ENCODE measurements at places on chromosomes 2 and 18.

GRCh38 chr18:56825321-56825720, 174.2 kb downstream of the WDR7 start:
- DNase-seq = no peak

DNA sequence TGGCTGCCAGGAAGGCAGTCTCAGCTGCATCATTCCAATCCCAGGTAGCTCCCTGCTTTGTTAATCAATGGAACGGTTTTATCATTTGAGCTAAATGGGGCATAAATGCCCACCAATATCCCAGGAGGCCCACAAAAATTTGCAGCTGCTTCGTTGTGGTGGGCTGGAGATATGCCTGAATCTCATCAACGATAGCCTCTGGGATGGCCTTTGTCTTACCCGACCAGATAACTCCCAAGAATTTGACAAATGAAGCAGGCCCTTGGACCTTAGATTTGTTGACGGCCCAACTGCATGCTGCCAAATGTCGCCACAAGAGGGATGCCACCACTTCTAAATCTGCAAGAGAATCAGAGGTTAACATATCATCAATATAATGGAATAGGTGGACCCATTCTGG, 236.4 kb downstream of the MBD5 start:
- DNase-seq = no peak

GRCh38 chr18:35731701-35732100, 150.2 kb downstream of the GALNT1 start:
- no peak for DNase-seq

GRCh38 chr18:46754188-46754587, 2.7 kb downstream of the ST8SIA5 start:
- DNase-seq = no peak

DNA sequence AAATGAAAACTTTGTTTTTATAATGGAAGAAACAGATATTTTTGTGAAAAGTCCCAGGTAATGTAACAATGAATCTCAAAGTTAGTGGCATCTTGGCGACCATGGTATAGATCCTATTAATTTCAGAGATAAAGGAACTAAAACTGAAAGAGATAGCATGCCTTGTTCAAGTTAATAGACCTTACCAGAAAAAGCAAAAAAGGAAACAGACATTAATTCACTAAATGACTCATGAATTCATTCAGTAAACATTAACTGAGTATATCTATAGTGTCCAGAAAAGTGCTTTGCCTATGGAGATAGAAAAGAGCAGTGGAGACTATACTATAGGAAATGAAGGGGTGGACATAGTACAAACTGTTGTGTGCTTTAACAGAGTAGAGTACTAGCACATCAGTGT, 763.3 kb downstream of the TRIB2 start:
- DNase-seq = no peak

- DNase-seq = peak; percentile 72
Measured at GRCh38 chr18:57586251-57587049, at the start of gene FECH. Gene FECH (minus strand): TSS chr18:57586702. CDS start chr18:57586620, 82 bp downstream.

DNA sequence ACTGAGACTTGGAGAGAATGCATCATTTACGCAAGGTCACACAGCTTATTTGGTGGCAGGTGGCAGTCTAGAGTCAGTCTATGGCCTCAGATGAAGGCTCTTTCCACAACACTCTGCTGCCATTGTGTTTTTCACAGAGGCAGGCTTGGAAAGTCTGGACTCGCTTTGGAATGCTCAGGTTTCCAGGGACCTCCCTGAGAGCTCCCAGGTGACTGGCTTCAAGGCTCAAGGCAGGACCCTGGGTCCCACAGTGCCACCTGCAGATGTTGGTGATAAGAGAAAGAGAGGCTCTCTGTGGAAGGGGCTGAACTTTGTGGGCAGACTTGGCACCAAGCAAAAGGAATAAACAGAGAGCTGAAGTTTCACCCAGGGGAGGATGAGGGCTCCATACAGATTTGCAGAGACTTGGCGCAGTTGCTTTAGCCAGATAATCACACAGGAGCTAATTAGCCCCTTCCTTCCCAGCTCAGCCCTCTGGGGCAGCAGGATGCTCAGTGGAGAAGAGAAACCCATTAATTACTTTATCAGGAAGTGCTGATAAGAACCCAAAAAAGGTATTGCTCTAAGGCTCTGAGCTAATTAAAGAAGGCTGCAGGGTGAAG, 103.5 kb downstream of the LBH start:
- DNase-seq = peak; percentile 12

DNA sequence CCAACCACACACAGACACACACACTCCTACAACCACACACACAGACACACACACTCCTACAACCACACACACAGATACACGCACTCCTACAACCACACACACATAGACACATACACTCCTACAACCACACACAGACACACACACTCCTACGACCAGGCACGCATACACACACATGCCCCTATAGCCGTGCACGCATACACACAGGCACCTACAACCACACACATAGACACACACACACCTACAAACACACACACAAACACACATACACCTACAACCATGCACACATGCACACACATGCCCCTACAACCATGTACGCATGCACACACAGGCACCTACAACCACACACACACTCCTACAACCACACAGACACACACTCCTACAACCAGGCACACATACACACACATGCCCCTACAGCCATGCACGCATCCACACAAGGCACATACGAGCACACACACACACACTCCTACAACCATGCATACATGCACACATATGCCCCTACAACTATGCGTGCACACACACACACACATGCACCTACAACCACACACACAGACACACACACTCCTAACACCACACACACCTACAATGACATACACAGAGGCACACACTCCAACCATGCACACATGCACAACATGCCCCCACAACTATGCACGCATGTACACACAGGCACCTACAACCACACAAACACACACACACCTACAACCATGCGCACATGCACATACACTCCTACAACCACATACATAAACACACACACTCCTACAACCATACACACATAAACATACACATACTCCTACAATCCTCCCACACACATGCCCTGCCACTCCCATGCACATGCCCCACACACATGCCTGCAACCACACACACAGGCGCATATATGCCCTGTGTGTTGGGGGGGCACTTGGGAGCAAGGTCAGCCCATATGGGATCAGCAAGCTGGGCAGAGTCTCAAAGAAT, 19.1 kb upstream of the TEX51 start:
- DNase-seq = no peak

GRCh38 chr2:234172066-234172465, 121.6 kb downstream of the SPP2 start:
- no peak for DNase-seq

GRCh38 chr2:62505109-62505749, 766 bp downstream of the TMEM17 start:
- no peak for DNase-seq

DNA sequence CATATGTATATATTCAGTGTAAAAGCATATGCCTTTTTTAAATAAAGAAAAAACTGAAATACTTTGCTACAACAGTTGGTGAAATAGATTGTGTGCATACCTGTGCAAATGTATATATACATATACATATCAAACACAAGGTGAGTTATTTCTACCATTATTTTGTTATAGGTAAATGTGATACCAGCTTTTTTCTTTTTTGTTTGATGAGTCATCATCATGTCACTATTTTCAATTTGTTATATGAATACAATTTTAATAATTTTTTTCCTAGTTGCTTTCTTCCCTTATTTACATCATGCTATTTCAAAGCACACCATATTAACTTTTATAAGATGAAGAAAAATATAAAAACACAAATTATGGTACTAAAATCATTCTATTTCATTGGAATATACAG, 87.0 kb upstream of the STK17B start:
- no peak for DNase-seq

- peak; percentile 25 for DNase-seq
Measured at GRCh38 chr2:219344751-219345430, 12.3 kb upstream of the RESP18 start.

- DNase-seq = peak; percentile 70
Measured at GRCh38 chr2:44578471-44579093, 216.8 kb downstream of the CAMKMT start.

DNA sequence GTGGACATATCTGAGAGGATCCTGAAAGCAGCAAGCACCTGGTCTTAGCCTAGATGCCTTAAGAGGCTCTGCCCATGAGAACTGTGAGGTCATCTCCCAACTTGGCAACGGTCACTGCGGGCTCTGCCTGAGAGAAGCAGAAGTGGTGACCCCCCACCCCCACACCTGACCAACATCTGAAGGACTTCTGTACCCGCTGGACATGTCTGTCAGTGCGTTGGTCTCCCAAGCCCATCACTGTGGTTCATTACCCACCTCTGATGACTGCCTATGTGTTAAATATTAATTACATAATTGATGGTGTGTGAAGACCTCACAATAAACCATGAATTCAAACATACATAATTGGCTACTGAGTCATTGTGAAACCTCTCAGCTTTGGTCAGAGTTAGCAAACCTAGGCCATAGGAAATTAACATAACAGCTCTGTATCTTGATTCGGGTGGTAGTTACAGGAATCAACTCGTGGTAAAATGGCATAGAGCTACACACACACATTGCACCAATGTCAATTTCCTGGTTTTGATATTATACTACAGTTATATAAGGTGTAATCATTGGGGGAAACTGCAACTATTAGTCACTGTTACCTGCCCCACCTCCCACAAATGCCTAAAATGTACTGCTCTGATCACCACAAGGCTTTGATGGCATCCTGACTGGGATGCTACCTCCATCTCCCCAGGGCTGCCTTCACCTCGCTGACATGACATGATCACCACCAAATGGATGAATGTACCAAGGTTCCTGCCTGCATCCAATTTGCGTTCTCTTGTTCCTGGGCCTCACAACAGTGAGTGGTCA, 4.3 kb upstream of the GALNT1 start:
- DNase-seq = peak; percentile 38
